ENCODE measurements at places on chromosomes 3 and 15. TPM values are rescaled to one million over a fixed set of nuclear protein-coding genes. Genes with fewer than 3 reads are reported as not detected.

- no peaks in the 10 kb centered on the region for H3K27me3 ChIP-seq
- DNase-seq: no peak
- no peaks in the 10 kb centered on the region for H3K36me3 ChIP-seq
- peaks cover 15% of the 10 kb centered on the region for H3K4me1 ChIP-seq
These were observed 26.7 kb upstream of the CCDC80 start for GRCh38 chr3:112667599-112667998.

- H3K4me3 ChIP-seq: no peak overlapping the region
- H3K27ac ChIP-seq: peak overlapping the region; percentile 64
- no peaks in the 10 kb centered on the region for H3K27me3 ChIP-seq
- peaks cover 56% of the 10 kb centered on the region for H3K4me1 ChIP-seq
- DNase-seq: no peak
These were observed 23.2 kb upstream of the IP6K2 start for GRCh38 chr3:48739955-48740823.

GRCh38 chr3:8885536-8886316 is 77.5 kb downstream of the RAD18 start:
- H3K36me3 ChIP-seq: peaks cover 7% of the 10 kb centered on the region
- no peaks in the 10 kb centered on the region for H3K4me1 ChIP-seq
- no peaks in the 10 kb centered on the region for H3K27me3 ChIP-seq
- no peak for DNase-seq
- no peak overlapping the region for H3K4me3 ChIP-seq

The EFCAB12 gene
- not detected for total RNA-seq

The IQCF5 gene
- total RNA-seq: not detected

- H3K4me1 ChIP-seq: no peaks in the 10 kb centered on the region
- DNase-seq: no peak
- no peak overlapping the region for H3K4me3 ChIP-seq
- no peaks in the 10 kb centered on the region for H3K36me3 ChIP-seq
These were observed 53.0 kb downstream of the PLSCR2 start for GRCh38 chr3:146416366-146416765.

GRCh38 chr3:178494386-178494785 is 41.9 kb upstream of the KCNMB2 start:
- DNase-seq: no peak
- no peak overlapping the region for H3K4me3 ChIP-seq
- H3K27me3 ChIP-seq: no peaks in the 10 kb centered on the region
- H3K4me1 ChIP-seq: no peaks in the 10 kb centered on the region

GRCh38 chr3:3340526-3340925 is 161.0 kb upstream of the CRBN start:
- no peak for DNase-seq
- no peak overlapping the region for H3K27ac ChIP-seq
- H3K4me3 ChIP-seq: no peak overlapping the region
- H3K36me3 ChIP-seq: no peaks in the 10 kb centered on the region
- no peaks in the 10 kb centered on the region for H3K27me3 ChIP-seq
- H3K4me1 ChIP-seq: no peaks in the 10 kb centered on the region

The STX19 gene
- total RNA-seq: 2.5 TPM

- no peak for DNase-seq
- H3K4me3 ChIP-seq: peak overlapping the region; percentile 79
- no peaks in the 10 kb centered on the region for H3K36me3 ChIP-seq
- H3K4me1 ChIP-seq: peaks cover 23% of the 10 kb centered on the region
- H3K27ac ChIP-seq: peak overlapping the region; percentile 64
These were observed 501 bp downstream of the DMXL2 start for GRCh38 chr15:51621936-51622603.

DNA sequence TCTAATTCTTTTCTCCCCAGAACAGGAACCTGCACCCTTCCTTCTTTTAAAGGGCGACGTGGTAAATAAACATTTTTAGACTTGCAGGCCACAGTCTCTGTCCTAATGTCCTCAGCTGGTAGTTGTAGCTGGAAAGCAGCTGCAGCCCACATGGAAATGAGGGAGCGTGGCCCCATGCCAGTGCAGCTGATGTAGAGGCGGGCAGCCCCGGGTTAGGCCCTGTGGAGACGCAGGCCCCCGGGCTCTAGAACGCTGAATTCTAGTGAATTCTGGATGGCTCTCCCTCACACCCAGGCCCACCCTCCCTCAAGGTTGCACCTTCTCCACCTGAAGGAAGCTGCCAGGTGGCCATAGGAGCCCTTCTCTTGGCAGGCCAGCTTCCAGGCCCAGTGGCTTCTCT is 52.3 kb downstream of the PGPEP1L start:
- DNase-seq: no peak
- no peaks in the 10 kb centered on the region for H3K27me3 ChIP-seq
- H3K4me1 ChIP-seq: peaks cover 31% of the 10 kb centered on the region

The AADAC gene
- total RNA-seq: 2.0 TPM

GRCh38 chr3:12138044-12138443 is 20.7 kb downstream of the TIMP4 start:
- no peaks in the 10 kb centered on the region for H3K27me3 ChIP-seq
- no peak overlapping the region for H3K27ac ChIP-seq
- H3K4me3 ChIP-seq: no peak overlapping the region
- no peak for DNase-seq
- H3K36me3 ChIP-seq: no peaks in the 10 kb centered on the region

DNA sequence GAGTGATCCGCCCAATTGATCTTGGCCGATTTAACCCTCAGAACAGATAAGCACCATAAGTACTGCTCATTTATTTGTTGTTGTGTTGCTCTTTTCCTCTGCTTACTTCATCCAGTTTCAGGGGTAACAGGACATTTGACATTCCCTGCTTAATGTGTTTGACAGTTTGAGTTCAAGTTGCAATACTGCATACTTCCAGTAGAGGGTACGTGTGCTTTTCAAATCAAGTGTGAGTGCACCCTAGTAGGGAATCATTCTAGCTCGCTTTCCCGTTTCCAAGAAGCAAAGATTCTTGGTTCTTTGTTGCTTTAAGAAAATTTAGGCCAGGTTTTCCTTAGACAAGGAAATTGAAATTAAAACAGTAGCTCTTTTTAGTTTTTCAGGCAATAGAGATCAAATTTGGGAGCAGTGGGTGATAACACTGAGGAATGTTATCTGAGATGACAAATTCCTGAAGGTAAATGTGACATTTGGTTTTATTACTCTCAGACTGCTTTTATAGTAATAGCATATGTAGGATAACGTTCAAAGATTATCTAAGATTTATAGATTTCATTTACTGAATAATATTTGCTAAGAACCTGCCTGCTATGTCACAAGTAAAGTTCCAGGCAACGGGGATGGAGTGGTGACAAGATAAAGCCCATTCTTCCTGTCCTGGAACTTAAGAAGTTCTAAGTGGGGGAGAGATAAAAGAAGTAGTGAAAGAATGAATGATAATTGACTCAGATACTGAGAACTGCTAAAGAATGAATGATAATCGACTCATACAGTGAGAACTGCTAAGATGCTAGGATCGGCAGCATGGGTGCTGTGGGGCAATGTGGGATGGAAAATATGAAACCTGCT is 73.3 kb downstream of the SYNPR start:
- no peaks in the 10 kb centered on the region for H3K4me1 ChIP-seq
- H3K36me3 ChIP-seq: no peaks in the 10 kb centered on the region
- H3K27ac ChIP-seq: no peak overlapping the region

GRCh38 chr3:50470658-50471057 is 32.8 kb downstream of the CACNA2D2 start:
- H3K4me1 ChIP-seq: no peaks in the 10 kb centered on the region
- H3K36me3 ChIP-seq: no peaks in the 10 kb centered on the region
- no peak for DNase-seq
- H3K4me3 ChIP-seq: no peak overlapping the region
- H3K27me3 ChIP-seq: no peaks in the 10 kb centered on the region

DNA sequence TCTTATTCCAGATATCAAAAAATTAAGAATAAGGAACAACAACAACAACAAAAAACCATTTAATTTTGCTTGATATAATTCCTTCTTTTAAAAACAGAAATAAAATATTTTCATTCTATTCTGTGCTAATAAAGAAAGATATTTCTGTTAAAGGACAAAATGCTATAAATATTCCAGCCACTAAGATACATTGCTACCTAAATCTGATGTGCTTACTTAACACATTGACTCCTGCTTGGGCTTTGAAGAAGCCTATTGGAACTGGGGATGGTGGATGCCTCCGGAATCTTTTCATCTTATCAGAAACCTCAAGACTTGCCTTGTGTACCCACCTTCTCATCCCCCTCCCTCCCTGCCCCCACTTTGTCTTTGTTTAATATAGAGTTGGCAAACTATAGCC is 320.2 kb downstream of the MEX3B start:
- H3K4me1 ChIP-seq: peaks cover 31% of the 10 kb centered on the region
- no peak for DNase-seq
- no peak overlapping the region for H3K4me3 ChIP-seq

DNA sequence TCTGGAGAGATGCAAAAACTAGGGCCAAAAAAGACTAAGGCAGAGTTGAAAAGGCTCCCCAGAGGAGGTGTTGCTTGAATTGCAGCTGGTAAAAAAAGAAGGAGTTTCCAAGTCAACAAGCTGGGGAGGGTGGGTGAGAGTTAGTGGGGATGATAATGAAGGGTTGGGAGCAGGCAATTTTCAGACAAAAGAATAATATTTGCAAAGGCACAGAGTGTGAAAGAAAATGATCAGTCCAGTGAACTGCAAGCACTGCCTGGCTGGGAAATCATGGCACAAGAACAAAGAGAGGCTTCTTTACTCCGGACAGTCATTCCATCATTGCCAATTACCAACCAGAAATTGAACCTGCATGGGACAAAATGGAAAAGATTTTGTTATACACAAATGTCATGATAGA is 42.2 kb downstream of the C3orf85 start:
- H3K27me3 ChIP-seq: no peaks in the 10 kb centered on the region
- H3K4me1 ChIP-seq: no peaks in the 10 kb centered on the region
- no peak for DNase-seq
- no peak overlapping the region for H3K27ac ChIP-seq

DNA sequence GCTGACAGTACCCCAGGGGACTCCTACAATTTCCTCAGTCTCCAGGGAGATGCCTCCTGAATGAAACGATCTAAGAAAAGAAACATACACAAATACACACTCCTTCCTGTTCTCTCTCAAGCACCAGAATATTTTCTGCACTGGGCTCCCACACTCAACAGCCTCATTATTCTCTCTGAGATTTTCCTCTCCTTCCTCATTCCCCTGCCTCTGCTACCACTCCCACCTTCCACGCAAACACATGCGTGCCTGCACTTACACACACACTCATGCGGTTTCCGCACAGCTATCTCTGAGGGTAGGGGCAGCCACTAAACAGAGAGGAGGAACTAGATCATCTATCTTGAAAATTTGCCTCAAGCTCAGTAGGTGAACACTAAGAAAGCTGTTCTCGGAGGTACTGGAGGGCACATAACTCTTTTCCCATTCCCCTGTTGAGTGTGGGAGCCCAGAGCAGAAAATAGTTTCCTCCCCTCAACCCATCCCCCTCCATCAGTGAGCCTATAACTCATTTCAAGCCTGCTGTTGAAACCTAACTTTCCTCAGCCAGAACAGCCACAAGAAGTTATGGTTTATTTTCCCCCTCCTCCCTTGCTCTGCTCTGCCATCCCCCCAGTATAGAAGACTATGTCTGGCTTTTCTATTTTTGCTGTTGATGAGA is 30.5 kb upstream of the TIPARP start:
- H3K36me3 ChIP-seq: no peaks in the 10 kb centered on the region
- no peak overlapping the region for H3K27ac ChIP-seq
- DNase-seq: no peak
- no peaks in the 10 kb centered on the region for H3K27me3 ChIP-seq
- H3K4me1 ChIP-seq: no peaks in the 10 kb centered on the region
- no peak overlapping the region for H3K4me3 ChIP-seq

GRCh38 chr3:127253491-127253890 is 34.4 kb downstream of the PRR20G start:
- no peak overlapping the region for H3K27ac ChIP-seq
- H3K4me1 ChIP-seq: no peaks in the 10 kb centered on the region
- no peak for DNase-seq
- H3K4me3 ChIP-seq: no peak overlapping the region
- H3K27me3 ChIP-seq: no peaks in the 10 kb centered on the region
- no peaks in the 10 kb centered on the region for H3K36me3 ChIP-seq

- no peak overlapping the region for H3K27ac ChIP-seq
- no peaks in the 10 kb centered on the region for H3K27me3 ChIP-seq
- H3K4me3 ChIP-seq: no peak overlapping the region
- DNase-seq: no peak
These were observed 398.8 kb upstream of the ATP10A start for GRCh38 chr15:26261966-26262365.

The WDR49 gene
- total RNA-seq: 2.2 TPM

DNA sequence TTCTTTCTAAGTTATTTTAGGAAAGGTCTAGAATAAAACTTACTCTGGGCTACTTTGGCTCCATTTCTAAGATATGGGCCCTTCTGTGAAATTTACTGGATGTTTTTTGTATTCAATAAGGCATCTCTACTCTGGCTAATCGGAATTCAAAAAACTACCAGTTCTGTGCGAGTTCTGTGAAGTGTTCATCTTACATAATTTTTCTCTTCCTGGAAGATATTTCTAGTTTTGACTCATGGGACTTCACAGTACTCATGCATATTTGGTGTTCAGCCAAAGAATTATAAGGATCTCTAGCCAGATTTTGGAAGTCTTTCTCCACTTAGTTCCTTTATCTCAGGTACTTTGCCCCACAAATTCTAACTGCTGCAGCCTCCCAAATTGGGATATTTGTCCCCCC is 46.4 kb upstream of the MBNL1 start:
- no peak overlapping the region for H3K4me3 ChIP-seq
- DNase-seq: no peak
- H3K4me1 ChIP-seq: no peaks in the 10 kb centered on the region
- no peaks in the 10 kb centered on the region for H3K36me3 ChIP-seq

The FGF7 gene
- 137 TPM for total RNA-seq

GRCh38 chr3:184993394-184993793 is 159.5 kb downstream of the C3orf70 start:
- H3K27ac ChIP-seq: no peak overlapping the region
- H3K4me3 ChIP-seq: no peak overlapping the region
- H3K36me3 ChIP-seq: no peaks in the 10 kb centered on the region
- no peaks in the 10 kb centered on the region for H3K4me1 ChIP-seq

DNA sequence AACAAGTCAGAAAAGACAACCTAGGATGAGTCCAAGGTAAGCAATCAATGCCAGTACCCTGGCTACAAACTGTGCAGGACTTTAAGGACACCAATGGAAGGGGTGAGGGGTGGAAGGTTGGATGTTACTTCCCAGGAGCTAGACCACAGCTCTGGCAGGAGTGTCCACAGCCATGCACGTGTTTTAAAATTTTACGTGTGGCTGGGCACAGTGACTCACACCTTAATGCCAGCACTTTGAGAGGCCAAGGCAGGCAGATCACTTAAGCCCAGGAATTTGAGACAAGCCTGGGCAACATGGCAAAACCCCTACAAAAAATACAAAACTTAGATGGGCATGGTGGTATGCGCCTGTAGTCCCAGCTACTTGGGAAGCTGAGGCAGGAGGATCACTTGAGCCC is 14.7 kb upstream of the HDC start:
- DNase-seq: no peak
- H3K36me3 ChIP-seq: no peaks in the 10 kb centered on the region
- H3K27me3 ChIP-seq: no peaks in the 10 kb centered on the region
- no peak overlapping the region for H3K4me3 ChIP-seq
- no peak overlapping the region for H3K27ac ChIP-seq
- no peaks in the 10 kb centered on the region for H3K4me1 ChIP-seq

The PDZRN3 gene
- total RNA-seq: 75.9 TPM
